CD4-positive, alpha-beta T cell treated with Interleukin-15 for 4 hours (primary cell): ENCODE measurements at places on chromosomes 3 and 15.

DNA sequence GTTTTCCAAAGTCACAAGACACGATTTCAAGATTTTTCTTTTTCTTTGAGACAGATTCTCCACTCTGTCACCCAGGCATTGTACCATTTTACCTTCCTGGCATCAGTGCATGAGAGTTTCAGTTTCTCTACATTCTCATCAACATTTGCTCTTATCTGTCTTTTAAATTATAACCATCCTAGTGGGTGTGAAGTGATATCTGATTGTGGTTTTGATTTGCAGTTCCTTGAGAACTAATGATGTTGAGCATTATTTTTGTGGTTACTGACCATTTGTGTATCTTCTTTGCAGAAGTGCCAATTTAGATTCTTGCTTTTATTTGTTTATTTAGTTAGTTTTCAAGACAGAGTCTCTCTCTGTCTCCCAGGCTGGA, 41.2 kb downstream of the ADIPOQ start:
- DNase-seq = no peak

DNA sequence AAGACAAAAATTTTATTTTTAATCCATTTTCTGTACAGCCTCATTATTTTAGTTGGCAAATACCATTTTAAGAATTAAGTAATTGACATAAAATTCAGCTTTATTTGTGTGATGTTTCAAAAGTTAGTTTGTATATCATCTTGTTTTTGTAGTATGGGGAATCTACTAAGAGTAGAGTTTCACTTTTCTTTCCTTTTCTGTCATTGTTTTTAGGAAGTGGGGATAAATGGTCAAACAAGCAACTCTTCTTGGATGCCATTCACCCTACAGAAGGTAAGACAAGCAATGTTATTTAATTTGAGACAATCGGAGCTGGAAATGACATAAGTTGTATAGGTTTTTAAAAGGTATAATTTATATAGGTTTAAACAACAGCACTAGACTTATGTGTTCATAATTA, 268.3 kb downstream of the BBX start:
- no peak for DNase-seq

DNA sequence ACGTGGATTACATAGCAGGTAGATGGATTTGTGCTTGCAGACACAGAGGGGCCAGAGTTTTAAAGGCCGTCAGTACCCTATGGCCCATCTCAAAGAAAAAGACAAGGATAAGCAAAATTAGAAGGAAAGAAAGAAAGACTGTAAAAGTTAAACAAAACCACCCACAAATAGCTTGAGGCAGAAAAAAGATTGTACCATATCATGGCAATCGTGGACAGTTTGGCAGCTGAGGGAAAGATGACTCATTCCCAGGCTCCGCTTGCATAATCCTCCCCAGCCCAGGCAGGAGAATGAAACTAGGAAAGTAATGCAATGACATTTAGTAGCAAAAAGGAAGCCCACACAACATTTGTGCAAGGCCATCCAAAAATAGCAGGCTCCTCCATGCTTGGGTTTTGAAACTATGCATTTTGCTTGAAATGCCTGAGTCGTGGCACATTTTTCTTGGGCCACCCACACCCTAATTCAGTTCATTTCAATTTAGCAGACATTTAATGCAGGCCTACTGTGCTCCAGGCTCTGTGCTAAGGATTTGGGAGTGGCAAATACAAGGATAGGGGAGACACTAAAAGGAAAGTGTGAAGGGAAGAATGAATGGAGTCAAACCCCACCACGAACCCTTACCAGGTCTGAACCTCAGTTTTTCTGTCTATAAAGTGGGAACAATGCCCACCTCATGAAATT, 40.9 kb upstream of the SMAD3 start:
- no peak for DNase-seq

- no peak for DNase-seq
Measured at GRCh38 chr15:66388043-66388363, 1.3 kb downstream of the MAP2K1 start.

DNA sequence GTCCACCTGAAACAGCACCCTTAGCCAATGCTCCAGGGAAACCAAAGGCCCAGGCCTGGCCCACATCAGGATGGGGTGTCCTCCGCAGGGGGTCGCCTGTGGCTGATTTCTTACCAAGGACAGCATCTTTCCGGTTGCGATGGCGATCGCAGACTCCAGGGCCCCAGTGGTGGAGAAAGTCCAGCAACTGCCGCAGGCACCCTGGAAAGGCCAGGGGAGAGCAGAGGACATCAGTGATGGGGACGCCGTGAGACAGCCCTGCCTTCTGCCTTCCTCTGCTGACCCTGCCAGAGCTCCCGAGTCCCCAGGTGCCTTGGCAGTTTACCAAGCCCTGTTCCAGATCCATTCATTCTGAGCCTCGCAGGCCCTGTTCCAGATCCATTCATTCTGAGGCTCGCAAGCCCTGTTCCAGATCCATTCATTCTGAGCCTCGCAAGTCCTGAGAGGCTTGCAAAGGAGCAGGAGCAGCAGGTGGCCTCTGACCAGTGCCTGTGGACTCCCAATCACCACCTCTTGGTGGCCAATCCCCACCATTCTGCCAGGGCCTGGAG, 12.5 kb downstream of the CTSH start:
- no peak for DNase-seq

DNA sequence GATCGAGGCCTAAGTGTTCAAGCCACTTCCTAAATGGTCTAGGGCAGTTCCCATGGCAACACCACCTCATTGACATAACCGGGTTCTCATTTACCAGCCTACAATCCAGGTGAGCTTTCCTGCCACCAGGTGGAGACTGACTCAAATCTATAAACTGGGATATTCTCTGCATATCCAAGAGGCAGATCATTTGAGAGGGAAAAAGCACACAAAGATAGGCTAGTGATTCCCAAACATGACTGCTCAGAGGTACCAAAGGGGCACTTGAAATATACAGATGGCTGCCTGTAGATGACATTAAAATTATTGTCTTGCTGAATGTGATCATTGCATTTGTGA, 141.3 kb upstream of the PROK2 start:
- no peak for DNase-seq

GRCh38 chr3:195757438-195757770, 36.6 kb downstream of the MUC20 start:
- no peak for DNase-seq

GRCh38 chr3:139378587-139379241, 10.7 kb downstream of the COPB2 start:
- DNase-seq = no peak

- peak; percentile 64 for DNase-seq
Measured at GRCh38 chr15:52558196-52558595, 10.6 kb downstream of the ARPP19 start.

DNA sequence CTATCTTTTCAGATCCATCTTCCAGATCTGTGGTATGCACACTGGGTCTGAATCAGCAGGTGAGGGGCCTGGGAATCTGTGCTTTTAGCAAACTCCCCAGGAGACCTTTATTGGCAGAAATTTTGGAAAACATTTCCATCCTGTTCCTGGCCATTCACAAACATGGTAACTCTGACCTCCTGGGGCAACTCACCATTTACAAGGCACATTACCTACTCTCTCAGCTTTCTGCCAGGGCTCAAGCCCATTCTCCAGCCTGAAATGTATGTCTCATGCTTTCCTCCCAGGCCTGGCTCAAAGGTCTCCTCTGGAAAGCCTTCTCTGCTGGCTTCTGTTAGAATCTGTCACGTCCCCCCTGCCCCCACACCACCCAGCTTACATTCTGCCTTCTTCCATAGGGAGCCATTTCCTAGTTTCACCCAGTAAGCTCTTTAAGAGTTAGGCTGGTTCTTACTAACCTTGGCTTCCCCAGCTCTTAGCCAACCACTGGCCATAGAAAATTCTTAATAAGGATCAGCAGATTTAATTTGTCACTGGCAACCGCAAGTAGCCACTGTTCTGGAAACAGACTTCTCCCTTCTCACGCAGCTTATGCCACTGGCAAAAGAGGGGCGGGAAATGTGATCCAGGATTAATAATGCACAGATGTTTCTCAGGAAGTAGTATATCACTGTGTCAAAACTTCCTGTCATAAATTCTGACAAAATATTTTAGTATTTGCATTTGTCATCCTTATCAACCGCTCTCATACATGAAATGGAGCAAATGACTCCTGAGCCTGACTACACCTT, 55.0 kb downstream of the RORA start:
- no peak for DNase-seq

GRCh38 chr3:151382671-151383070, 1.9 kb downstream of the P2RY12 start:
- DNase-seq = no peak

GRCh38 chr15:99429681-99430081, 136.1 kb upstream of the MEF2A start:
- no peak for DNase-seq

DNA sequence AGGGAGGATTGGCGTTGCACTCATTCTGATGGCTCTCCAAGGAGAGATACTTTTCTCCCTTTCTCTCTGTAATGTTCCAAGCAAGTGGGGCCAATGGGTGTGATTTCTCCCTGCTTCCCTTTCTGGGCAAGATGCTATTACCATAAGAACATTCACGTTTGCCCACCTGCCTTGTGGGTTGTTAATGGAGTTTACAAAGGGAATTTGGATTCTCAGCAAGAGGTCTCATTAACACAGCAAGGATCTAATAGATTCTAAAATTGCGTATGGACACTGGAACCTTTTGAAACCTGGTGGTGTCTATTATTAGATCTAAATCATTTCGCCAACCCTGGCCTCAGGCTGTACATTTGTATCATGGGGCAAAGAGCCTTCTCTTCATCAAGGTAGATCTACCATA, 74.1 kb downstream of the SLCO3A1 start:
- DNase-seq = no peak

- no peak for DNase-seq
Measured at GRCh38 chr3:3665546-3665945, 133.7 kb upstream of the LRRN1 start.

GRCh38 chr3:47018269-47018611, 38.8 kb downstream of the NBEAL2 start:
- no peak for DNase-seq

- no peak for DNase-seq
Measured at GRCh38 chr15:31255732-31256377, 70.8 kb upstream of the KLF13 start.

DNA sequence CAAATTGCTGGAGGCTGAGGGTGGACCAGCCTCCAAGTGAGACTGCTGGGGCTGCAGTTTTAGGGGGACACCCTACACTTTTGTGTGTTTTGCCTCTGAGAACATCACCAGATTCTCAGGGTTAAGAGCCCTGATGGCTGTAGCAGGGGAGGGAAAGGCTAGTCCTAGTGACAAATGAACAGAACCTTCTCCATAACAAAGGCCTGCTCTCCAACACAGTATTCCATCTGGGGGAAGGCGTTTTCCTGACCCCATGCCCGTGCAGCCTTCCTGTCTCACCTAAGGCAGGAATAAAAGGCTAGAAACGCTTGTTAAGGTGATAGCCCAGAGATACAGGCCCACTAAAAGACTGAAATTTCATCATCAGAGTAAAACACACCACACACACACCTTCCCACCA, 50.2 kb upstream of the NSMCE3 start:
- DNase-seq = no peak

GRCh38 chr3:113436809-113437208, 4.5 kb downstream of the CFAP44 start:
- no peak for DNase-seq

DNA sequence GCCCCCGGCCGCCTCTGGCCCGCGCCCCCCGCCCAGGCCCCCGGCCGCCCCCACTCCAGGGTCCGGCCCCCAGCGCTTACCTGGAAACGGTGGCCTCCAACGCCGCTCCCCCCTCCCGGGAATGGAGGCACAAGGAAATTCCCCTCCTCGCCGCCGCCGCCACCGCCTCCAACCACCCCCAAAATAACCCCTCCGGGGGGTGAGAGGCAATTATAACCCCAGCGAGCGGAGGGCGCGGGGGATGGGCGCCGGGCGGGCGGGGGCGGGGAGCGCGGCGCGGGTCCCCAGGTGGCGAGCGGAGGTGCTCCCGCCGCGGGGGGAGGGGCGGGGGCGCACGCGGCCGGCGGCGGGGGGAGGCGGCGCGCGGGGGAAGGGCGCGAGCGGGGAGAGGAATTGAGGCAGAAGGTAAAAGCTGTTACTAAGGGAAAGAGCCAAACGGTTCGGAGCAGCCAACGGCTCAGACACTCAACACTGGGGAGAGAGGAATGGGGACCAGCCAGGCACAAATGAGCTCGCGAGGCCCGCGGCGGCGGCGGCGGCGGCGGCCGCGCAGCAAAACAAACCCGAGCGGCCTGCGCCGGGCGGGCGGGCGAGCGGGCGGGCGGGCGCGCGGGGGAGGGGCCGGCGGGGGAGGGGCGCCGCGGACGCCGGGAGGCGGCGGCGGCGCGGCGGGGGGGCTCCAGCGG, at the start of gene TBL1XR1:
TBL1XR1 (minus strand) TSS at position 442 of the 686 bp plus-strand sequence. CDS start 132,505 bp downstream, outside the sequence.
- peak; percentile 92 for DNase-seq

DNA sequence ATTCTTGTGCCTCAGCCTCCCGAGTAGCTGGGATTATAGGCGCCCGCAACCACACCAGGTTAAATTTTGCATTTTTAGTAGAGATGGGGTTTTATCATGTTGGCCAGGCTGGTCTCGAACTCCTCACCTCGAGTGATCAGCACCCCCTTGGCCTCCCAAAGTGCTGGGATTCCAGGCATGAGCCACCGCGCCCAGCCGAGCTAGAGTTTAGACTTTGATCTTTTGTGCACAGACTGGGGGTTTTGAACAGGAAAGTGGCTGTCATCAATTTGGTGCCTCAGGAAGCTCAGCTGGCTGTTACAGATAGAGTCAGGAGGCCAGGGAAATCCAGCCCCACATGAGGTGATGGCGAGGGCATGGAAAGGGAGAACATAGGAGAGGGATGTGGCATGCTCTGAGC, 19.3 kb upstream of the IREB2 start:
- DNase-seq = no peak

- no peak for DNase-seq
Measured at GRCh38 chr3:31572236-31573004, 39.7 kb downstream of the STT3B start.

DNA sequence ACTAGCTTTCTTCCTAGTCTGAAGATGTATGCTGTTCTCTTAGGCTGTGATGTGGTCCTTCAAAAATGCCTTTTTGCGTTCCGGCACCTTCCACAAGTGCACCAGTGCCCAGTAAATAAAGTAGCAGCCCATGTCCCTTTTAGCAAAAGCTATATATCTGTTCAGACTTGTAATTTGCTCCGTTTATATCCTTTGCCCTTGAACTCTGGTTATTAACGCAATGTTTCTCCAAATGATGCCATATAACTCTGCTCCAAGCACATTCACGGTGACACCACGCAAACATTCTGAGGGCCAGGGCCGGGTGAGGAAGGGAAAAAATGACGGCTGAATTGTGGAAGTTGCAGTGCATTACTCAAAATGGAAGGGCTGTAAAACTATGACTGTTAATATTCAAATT, 1001.1 kb upstream of the NR2F2 start:
- DNase-seq = no peak

DNA sequence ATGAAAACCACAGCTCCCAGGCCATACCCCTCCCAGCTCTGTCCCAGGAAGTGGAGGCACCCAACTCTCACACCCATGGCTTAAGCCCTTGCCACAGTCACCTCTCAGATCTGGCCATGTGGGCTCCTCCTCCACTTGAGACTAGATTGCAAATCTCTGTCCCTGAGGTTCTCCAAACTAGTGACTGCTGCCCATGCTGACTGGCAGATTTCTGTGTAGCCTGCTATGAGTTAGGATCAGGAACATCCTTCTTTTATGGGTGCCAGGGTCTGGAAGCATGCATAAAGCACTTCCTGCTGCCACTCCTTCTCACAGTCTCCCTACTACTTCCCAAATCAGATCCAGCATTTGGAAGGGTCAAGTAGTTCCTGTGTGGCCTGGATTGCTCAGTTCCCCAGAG, 59.6 kb upstream of the GOLIM4 start:
- no peak for DNase-seq

GRCh38 chr3:192188218-192188835, 539.0 kb downstream of the FGF12 start:
- DNase-seq = peak; percentile 29

GRCh38 chr15:88035381-88035780, 221.2 kb downstream of the NTRK3 start:
- DNase-seq = no peak

GRCh38 chr15:55279746-55280351, 9.8 kb downstream of the RAB27A start:
- DNase-seq = peak; percentile 82
